ENCODE measurements at places on chromosomes 2 and 18. TPM values are rescaled to one million over a fixed set of nuclear protein-coding genes. Genes with fewer than 3 reads are reported as not detected.
A peak's percentile ranks its signal among the peaks of the same experiment; 100 is the strongest.

Gene IL1F10
- polyA plus RNA-seq, result not detected

DNA sequence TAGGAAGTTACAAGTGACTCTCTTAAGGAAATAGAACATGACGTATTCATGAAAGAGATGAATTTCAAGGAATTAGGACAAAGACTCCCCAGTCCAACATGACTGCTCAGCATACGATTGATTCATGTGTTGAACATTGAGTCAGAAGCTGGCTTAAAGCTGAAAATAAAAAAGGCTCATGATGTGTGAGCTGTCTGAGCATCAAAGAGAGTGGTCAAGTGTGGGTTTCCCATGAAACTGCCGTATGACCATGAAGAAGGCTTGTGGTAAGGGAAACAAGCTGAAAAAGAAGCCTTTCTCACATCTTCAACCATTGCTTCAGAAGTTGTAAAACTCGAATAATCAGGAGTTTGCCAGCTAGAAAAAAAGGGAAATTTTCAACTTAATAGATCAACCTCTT lies 201.9 kb upstream of the APCDD1 start:
- DNase-seq, result no peak

Gene GDF7
- 1.8 TPM for polyA plus RNA-seq

DNA sequence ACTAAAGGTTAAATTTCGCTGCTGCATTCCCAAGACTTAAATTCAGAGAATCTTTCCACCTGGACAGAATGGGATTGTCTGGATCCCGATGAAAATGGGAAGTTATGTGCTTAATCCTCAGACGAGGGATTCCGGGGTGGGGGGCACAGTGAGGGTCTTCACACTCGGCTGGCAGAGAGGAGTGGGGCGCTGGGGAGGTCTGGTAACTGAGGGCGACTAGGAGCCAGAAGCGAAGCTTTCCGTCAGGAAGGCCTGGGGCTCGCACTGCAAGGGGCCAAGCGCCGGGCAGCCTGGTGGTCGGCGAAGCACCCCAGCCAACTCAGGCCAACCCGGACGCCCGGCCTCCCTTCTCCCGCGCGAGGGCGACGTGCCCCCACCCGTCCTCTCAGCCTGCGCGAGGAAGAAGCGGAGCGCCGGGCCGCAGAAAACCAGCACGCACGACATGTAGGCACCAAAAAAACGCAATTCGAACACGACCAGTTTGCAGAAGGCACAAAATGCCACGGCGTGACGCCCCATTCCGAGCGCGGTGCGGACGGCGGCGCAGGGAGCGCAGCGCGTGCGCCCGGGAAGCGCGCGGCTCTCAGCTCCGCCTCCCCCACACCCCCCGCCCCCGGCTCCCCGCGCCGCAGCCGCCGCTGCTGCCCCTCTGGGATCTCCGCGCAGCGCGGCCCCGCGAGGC lies 188.1 kb downstream of the ZEB2 start:
- no peak for DNase-seq

- DNase-seq, result no peak
These were observed 24.2 kb upstream of the CXXC1 start for GRCh38 chr18:50311650-50312049.

DNA sequence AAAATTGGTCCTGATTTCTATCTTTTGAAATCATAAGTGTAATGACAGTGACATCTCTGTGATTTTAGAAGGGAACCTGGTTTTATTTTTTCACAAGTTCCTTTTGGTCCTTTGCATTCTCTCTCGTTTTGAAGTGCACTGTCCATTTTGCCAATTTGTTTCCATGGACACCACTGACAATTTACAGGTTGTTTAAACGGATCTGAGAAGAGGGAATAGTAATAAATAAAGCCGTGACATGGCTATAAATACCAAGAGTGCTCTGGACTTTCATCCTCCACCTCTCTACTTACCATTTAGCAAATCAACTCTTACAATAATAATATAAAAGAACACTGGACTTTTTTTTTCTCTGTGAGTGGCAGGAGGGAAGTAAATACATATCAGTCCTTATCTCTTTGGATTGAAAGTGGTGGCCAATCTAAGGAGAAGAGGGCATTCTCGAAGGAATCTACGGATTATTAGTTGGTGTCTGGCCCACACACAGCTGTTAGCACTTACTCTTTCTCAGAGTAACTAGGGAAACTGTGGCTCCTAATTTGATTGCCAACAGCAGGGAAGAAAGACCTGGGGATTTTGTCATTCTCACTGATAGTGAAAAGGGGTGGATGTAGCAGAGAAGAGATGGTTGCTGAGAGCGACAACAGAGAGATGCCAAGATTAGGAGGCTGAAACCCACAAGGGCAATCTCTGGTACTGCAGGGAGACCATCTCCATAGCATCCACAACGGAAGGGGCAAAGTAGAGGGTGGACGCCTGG lies 108.7 kb upstream of the FSHR start:
- no peak for DNase-seq

Gene SKOR2
- not detected for polyA plus RNA-seq

GRCh38 chr2:119520696-119521432 lies 3.4 kb downstream of the SCTR start:
- no peak for DNase-seq

Gene CRACDL
- 4.3 TPM for polyA plus RNA-seq

Gene IL18RAP
- not detected for polyA plus RNA-seq

DNA sequence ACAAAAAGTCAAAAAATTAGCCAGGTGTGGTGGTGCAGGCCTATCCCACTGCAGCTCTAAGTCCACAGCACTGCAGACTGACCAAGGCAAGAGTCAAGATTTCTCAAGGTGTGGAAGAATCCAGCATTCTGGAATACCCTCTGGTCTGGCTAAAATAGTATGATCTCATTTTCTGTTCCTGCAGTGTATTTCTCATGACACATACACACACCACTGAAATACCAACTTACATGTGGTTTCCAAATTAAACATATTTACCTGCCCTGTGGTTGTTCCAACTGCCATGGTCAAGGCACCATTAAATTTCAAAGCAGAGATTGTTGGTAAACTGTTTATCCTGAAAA lies 30.9 kb downstream of the NOL10 start:
- DNase-seq, result no peak

GRCh38 chr2:234536178-234536965 lies 39.5 kb upstream of the ARL4C start:
- no peak for DNase-seq

Gene TRIM43
- not detected for polyA plus RNA-seq

DNA sequence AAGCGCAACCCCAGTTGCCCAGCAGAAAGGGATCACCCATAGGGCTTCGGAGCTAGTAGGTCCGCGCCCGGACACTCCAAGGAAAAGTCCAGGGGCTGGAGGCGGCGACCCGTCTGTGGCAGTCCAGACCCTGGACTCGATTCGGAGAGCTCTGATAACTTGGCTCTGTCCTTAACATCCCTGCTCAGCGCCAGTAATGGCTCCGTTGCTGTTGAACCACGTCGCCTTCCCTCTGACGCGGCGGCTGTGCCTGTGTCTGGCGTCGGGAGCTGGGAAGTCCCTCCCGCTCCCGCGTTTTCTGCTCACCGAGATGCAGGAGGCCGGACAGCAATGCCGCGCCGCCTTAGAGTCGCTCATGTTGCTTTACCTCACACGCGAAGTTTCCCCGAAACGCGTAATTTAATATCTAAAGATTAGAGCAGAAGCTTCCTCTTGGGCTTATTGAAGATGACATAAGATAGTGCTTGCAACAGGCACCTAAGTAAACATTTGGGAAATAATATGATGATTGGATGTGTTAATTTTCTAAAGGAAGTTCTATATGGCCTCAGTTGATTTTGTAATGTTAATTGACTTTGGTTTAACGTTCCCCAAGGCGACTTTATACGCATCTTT lies 1.3 kb upstream of the ZBTB14 start:
- DNase-seq, result peak; percentile 95

Gene SRD5A2
- 0.15 TPM for polyA plus RNA-seq

GRCh38 chr2:231361701-231362554 lies 33.6 kb upstream of the B3GNT7 start:
- DNase-seq, result no peak

GRCh38 chr2:18611604-18612003 lies 22.2 kb upstream of the NT5C1B start:
- no peak for DNase-seq

DNA sequence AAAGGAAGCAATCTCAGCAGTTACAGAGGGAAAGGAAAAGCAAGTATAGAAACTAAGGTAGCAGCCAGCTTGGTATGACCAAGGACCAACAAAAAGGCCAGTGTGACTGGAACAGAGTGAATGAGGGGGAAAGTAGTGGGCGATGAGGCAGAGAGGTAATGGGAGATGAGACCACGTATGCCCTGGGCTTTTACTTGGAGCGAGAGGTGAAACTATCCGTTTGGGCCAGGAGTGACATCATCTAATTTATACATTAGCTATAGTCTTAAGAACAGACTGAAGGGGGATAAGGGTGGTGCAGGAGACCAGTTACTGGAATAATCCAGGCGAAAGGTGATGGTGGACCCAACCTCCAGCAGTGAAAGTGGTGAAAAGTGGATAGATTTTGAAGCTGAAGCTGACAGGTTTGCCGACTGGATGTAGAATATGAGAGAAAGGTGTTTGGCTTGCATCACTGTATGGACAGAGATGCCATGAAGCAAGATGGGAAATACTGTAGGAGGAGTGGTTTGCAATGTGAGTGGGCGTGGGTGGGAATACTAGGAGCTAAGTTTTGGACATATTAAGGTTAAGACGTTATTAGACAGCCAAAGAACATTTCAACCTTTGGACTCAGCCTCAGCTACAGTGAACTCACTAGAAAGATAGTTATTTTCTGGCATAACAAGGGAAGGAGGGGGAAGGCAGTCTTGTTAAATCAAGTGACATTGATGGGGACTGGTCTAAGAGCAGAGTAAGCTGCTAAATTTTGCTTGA lies 106.0 kb downstream of the PLEKHM3 start:
- DNase-seq, result peak; percentile 42

DNA sequence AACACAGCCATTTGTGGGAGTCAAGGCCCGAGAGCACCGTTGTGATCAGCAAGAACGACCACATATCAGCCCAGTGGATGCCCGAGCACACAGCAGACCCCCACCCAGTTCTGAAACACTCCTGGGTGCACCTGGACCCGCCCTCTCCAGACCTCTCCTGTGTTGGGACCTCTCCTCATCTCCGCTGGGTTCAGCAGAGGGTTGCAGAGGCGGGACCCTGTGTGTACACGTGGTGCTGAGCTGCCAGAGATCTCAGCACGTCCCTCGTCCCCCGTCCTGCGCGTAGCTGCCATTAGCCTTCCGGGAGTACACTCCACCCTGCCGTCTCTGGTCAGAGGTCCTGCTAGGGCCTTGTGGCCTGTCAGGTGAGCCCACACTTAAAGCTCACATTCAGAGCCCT lies 51.7 kb downstream of the ADI1 start:
- no peak for DNase-seq

Gene ARHGEF33
- 2.4 TPM for polyA plus RNA-seq

DNA sequence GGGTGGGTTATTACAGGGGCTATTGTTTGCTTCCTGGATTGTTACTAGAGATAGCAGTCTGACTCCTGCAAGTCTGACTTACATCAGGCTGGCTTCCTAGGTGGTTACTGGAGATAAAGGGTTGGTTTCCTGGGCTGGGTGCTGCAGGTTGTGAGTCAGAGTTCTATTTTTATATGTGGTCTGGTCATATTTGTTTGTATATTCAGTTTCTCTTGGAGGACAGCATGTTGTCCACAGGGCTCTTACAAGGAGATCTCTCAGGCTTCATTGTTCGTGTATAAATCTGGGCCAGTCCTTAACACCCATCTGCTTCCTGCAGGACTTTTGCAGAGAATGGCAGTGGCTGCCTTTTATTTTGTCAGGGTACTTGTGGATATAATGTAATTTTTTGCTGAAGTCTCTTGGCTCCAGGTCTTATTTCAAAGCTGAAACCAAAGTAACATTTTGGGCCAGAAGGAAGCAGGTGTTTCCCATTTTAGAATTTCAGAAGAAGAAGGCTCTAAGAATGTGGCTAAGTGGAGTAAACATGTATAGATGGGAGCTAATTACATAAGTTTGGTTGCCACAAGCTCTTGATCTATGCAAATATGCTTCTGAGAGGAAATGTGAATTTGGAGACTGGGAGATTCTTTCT lies 65.9 kb upstream of the SLC16A14 start:
- no peak for DNase-seq

- peak; percentile 12 for DNase-seq
These were observed 74.2 kb downstream of the VIT start for GRCh38 chr2:36770542-36771287.

- DNase-seq, result no peak
These were observed 1814.7 kb upstream of the CELF4 start for GRCh38 chr18:39380186-39380725.

- no peak for DNase-seq
These were observed 41.4 kb downstream of the FECH start for GRCh38 chr18:57544936-57545660.

DNA sequence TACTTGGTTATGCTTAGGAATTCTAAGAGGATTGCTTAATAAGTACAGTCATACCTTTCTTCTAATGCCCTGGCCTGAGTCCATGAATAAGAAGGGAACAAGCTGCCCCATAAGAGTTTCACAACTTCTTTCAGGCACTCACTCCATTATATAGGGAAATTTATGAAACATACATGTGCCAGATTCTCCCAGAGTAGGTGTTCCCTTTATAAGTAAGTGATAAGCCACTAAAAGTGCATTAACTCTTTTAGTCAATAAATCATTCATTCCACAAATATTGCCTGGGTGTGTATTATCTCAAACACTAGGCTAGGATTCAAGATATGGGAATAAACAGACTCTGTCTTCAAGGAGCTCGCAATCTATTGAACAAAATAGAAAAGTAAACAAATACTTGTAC lies 84.5 kb upstream of the RBBP8 start:
- no peak for DNase-seq

DNA sequence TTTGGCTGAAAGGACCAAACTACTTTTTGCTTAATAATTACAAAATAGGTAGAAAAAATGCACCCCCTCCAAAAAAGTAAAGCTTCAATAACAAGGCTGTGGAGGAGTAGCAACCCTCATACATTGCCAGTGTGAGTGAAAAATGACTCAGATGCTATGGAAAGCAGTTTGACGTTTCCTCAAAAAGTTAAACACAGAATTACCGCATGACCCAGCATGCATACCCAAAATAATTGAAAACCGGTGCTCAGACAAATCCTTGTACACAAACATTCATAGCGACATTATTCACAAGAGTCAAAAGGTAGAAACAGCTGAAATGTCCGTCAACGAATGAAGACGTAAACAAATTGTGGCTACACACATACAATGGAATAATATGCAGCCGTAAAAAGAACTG lies 38.8 kb upstream of the DAPL1 start:
- no peak for DNase-seq

GRCh38 chr2:185142677-185143076 lies 544.3 kb downstream of the ZNF804A start:
- DNase-seq, result no peak

- DNase-seq, result no peak
These were observed 107.0 kb downstream of the STRN start for GRCh38 chr2:36859366-36859792.

Gene CD8B
- not detected for polyA plus RNA-seq

Gene PMAIP1
- 0.71 TPM for polyA plus RNA-seq

Gene NDUFS1
- polyA plus RNA-seq, result 67.6 TPM

- peak; percentile 33 for DNase-seq
These were observed 28.9 kb upstream of the ARHGEF4 start for GRCh38 chr2:130807659-130808385.

Gene ZAP70
- polyA plus RNA-seq, result 0.37 TPM

Gene GEN1
- 1.4 TPM for polyA plus RNA-seq

Measured in kidney (tissue), 22 donors.